ENCODE measurements at places on chromosomes 7 and 10.

GRCh38 chr7:79319369-79319768 lies 134.1 kb downstream of the MAGI2 start:
- no peak for DNase-seq

DNA sequence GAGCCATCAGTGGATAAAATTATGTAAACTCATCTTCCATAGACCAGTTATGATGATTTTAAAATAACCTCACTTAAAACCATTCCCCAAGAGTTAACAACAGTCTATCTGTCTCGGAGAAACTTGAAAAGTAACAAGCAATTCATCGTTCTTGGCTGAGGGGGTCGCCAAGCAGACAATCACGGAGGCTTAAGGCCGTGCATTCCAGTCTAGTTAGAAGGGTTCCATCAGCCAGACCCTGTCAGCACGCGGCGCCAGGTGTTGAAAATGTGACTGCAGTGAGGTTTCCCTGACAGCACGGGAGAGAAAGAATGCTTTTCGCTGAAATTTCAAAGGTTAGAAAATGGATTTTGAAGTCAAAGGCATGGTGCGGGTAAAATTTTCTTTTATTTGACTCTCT lies 1025.0 kb upstream of the CELF2 start:
- DNase-seq: no peak

GRCh38 chr10:52542906-52543305 lies 228.8 kb downstream of the DKK1 start:
- DNase-seq: no peak

DNA sequence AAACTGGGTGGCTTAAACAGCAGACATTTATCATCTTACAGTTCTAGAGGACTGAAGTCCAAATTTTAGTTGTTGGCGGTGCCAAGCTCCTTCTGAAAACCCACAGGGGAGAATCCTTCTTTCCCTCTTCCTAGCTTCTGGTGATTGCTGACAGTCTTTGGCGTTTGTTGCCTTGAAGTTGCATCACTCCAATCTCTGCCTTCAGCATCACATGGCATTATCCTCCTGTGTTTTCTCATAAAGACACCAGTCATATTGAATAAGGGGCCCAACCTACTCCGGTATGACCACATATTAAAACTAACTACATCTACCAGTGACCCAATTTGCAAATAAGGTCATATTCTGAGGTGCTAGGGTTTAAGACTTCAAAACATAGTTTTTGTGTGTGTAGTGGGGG lies 472.1 kb upstream of the IGFBP3 start:
- no peak for DNase-seq

DNA sequence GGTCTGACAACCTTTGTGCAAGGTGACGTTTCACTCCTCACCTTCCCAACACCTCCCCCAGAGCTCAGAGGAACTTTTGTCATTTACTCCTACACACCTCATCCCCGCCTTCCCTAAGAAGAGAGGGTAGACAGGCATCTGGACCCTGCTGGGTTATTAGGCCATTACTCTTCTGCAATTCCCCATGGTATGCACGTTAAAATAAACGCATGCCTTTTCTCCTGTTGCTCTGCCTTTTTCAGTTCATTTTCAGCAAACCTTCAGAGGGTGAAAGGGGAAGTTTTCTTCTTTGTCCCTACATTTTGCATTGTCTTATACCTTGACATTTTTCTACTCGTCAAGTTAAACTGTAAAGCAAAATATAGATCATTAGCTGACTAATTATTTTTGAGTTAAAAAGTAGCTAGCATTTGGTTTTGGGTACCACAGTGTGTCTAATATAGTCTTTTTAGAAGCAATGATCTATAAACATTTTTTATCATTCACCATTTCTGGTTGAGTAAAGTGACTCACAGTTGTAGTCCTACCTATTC lies 10.5 kb upstream of the EDRF1 start:
- DNase-seq: no peak

DNA sequence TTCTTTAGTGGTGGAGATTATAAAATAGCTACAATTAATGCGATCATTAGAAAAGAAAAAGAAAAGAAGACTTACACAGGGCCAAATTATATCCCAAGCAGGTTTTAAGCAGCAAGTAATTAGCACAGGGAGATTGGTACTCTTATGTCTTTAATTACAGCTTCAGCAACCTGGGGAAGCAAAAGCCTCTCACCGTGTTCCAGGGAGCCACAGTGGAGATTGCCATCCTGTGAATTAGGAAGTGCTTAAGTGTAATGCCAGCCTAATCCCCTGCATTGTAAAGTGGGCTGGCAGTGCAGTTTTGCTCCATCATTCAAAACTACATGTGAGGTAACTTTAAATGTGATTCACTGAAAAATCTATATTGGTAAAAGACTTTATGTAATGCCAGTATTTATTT lies 533.5 kb upstream of the COBL start:
- no peak for DNase-seq

DNA sequence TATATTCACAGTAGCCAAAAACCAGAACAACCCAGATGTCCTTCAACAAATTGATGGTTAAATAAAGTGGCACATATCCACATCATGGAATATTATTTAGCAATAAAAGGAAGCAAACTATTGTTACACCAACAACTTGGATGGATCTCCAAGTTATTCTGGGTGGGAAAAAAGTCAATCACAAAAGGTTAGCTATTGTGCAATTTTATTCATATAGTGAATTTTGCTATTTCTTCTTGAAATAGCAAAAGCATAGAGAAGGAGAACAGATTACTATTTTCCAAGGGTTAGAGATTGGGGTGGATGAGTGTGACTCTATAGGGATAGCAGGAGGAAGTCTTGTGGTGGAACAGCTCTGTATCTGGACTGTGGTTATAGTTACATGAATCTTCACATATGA lies 87.0 kb downstream of the PTPN20 start:
- DNase-seq: no peak

DNA sequence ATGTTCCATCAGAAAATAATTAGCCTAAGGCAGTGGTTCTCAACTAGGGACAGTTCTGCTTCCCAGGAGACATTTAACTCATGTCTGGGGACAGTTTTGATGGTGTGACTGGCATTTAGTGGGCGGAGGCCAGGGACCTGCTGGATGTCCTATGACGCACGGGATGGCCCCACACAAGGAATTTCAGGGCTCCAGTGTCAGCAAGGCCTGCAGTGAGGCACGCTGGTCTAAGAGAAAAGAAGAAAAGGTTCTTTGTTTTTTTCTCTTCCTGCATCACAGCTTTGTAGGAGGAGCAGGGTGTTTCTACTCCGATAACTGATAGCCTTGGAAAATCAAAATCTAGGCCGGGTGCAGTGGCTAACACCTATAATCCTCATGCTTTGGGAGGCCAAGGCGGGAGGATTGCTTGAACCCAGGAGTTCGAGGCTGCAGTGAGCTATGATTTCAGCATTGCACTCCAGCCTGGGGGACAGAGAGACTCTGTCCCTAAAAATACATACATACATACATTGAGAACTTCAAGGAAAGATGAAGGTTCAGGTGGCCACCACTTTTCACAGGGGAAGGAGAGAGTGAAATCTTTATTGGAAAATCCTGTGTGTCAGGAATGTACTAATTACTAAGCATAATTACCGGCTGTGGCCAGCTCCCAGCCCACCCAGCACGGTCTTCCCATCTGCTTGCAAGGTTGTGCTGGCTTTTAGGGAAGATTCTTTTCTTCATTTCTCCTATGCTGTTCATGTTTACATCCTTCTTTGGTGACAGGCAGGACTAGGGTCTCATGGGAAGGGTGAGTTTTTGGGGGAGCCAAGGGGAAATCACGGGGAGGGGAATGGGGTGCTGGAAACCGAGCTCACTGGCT lies 150.4 kb downstream of the ACTR3B start:
- no peak for DNase-seq

GRCh38 chr10:52232561-52233350 lies 81.3 kb upstream of the DKK1 start:
- peak; percentile 57 for DNase-seq

DNA sequence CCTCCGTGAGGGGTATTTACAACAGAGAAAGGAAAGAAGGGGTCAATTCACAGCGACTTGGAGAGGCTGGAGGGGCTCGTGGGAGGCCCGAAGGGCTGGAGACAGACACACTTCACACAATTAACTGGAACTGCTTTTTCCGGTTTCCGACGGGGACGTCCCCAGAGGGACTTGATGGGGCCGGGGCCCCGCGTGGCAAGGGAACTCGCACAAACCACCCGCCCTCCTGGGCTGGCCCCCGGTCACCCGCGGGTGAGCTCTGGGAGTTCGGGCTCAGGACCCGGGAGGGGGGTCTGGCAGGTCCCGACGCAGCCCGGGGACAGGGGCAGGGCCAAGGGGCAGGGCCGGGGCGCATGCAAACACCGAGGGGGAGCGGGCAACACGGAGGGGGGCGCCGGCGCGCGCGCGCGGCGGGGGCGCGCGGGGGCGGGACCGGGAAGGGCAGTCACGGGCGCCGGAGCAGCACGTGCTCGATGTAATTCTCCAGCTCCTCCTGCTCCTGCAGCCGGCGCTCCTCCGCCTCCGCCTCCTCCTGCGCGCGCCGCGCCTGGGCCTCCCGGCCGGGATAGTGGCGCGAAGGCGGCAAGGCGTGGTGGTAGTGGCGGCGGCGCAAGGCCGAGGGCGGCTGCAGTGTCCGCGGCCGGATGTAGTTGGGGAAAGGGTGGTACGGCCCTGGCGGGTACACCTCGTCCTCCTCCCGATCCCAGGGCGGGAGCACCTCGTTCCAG lies 2.7 kb downstream of the VGF start:
- peak; percentile 61 for DNase-seq

DNA sequence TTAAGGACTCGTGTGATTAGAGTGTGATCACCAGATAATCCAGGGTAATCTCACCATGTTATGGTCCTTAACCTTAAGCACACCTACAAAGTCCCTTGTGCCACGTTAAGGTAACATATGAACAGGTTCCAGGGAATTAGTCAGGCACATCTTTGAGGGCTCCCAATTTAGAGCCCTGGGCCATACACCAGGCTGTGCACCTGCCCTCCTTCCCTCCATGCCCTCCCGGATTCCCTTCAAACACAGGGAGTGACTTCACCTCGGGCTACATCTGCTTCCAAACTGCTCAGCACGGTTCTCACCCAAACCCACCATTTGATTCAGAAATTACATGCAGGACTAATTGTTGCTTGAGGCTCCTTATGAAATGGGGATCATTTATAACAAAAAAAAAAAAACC lies 93.9 kb upstream of the HABP2 start:
- no peak for DNase-seq

DNA sequence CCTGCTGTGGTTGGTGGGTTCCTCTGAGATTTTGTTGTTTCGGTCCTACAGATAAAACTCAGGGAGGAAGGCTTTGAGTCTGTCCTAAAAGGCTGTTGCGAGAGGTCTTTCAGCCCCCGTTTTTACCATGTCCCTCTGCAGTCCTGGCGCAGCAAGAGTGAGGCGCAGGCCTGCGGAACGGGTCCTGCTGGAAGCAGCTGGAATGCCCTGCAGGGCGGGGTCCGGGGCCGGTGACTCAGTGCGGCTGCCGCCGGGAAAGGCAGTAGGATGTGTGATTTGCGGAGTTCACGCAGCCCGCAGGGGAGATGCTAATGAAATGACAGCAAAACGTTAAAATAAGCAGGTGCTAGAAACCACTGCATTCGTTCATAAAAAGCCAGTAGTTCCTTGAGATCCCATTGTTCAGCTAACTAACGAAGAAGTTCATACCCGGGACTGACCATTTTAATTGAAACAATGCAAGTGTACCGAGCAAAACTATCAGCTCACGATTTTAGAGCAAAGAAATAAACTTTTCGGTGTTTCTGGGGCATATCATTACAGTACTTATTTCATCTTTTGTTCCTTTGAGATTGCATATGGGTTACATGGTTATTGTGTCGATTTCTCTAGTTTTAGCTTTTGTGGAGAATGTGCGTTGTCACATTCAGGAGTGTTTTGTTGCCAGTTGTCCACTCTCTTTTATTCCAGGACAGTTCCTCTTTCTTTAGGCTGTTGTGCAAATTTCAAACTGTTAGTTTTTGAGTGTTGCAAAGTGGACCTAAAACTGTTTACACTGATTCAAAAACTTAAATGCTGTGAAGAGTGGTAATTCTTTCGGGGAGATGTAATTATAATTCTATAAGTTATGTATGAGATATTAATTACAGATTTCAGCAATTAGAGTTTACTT lies 783 bp downstream of the ANLN start:
- DNase-seq: peak; percentile 54

DNA sequence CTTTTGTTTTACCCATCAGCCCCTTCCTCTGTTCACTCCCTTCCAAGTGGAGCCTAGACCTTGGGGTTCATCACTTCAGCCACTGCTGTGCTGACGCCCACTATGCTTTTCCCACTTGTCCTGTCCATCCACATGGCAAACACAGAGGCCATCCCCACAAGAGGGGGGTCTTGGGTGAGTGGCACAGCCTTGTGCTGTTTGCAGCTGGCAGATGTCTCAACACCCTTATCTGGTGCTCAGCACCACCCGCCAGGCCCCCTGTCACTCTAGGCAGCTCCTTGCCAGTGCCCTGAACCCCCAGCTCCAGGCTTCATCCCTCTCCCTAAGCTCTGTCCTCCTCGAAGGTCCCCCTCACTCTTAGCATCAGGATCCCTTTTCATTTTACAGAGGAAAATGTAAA lies 13.1 kb downstream of the BLVRA start:
- DNase-seq: no peak

DNA sequence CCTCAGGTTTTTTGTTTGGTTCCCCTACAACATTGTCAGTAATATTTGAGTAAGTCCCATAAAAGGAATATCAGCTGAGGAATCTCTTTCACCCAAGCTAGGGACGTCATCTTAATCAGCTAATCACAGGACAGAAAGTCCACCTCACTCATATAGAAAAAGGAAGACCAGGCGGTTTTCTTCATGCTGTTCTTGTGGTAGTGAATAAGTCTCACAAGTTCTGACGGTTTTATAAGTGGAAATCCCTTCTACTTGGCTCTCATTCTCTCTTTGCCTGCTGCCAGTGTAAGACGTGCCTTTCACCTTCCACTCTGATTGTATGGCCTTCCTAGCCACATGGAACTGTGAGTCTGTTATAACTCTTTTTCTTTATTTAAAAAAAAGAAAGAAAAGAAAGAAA lies 308.1 kb upstream of the PFKP start:
- DNase-seq: peak; percentile 28
